Stimulated activated CD8-positive, alpha-beta memory T cell treated with anti-CD3 and anti-CD28 coated beads, Interleukin-4, amount 100 ng/mL, for 1 hour (primary cell): ENCODE measurements at places on chromosomes 1 and 21.

DNA sequence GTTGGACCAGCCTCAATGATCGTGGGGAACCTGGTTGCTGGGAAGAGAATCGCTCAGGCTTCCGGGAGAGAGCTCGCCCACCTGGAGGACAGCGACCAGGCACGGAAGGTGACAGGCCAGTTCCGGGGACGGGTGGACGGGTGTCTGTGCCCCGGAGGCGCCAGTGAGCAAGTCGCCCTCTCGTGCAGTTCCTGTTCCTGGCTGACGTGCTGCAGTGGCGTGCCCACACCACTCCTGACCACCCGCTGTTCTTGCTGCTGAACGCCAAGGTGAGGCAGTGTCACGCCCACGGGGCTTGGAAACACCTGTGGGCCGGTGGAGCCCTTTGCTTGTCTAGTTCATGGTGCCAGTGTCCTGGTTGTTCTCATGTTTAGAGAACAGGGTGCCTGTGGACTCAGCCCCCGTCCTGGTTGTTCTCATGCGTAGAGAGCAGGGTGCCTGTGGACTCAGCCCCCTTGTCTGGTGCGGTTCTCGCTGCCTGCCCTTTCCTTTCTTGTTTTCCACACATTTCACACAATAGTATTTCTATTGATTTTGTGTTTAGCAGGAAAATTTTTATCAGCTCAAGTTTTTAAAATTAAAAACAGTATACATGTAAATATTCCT, 53.1 kb downstream of the S100B start:
- no peak for DNase-seq

- DNase-seq, result no peak
These were observed 268.8 kb upstream of the NCAM2 start for GRCh38 chr21:20729376-20729775.

GRCh38 chr1:202251424-202252256, 58.0 kb downstream of the LGR6 start:
- DNase-seq, result no peak

DNA sequence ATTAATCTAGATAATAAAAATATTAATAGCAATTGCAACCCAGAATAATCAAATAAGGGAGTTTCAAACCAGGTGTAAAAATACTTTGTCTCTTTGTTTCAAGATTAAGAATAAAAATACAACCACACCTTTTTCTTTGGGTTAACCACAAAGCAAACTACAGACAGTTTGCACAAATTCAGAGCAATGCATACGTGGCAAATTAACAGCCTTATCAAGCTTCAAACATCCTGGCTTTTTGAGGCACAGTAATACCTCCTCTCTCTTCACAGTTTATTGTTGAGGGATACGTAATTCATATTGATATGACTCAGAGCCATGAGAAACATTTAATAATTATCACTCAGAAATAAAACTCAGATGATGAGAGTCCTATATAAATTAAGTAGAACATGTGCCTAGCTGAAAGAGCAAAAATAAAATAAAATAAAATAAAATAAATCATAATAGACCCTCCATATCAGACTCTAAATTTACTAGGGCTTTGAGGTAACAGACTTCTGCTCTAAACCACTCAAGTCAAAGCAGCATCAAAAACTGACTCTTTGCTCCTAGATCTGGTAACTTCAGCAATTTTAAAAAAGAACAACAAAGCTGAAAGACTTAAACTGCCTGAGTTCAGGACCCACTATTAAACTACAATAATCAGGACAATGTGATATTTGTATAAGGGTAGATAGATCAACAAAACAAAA, 11.4 kb downstream of the EDEM3 start:
- no peak for DNase-seq
